Right lung (tissue), 10 donors: ENCODE measurements at places on chromosomes 2 and 18.

- no peak for DNase-seq
Observed at GRCh38 chr2:44975571-44976450, 33.4 kb downstream of the SIX2 start.

GRCh38 chr2:60294901-60295635 lies 258.4 kb downstream of the BCL11A start:
- no peak for DNase-seq

- no peak for DNase-seq
Observed at GRCh38 chr18:35571138-35571537, 10.4 kb upstream of the GALNT1 start.

DNA sequence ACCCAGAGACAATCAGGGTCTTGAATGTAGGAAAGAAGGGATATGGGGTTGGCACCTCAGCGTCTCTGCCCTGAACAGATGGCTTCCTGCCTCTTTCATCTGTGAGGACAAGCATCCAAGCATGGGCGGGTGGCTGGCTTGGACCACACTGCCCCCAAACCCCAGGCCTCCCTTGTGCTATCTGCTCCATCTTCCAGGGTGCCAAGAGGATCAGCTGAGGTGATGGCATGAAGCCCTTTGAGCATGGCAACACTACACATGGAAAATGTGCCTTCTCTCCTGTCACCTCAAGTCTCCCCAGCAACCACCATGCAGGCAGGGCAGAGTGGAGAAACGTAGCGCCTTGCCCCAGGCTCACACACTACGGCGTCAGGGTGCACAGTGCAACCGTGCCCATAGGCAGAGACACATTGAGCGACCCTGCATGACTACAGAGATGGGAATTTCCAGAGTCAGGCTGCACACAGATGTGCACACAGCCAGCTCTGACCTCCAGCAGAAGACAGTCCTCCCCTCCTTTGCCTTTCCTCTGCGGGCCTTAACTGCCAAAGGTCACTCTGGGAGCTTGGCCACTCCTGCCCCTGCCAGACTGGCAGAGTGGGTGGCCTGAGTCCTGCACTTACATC lies 1.5 kb downstream of the KCNIP3 start:
- no peak for DNase-seq

DNA sequence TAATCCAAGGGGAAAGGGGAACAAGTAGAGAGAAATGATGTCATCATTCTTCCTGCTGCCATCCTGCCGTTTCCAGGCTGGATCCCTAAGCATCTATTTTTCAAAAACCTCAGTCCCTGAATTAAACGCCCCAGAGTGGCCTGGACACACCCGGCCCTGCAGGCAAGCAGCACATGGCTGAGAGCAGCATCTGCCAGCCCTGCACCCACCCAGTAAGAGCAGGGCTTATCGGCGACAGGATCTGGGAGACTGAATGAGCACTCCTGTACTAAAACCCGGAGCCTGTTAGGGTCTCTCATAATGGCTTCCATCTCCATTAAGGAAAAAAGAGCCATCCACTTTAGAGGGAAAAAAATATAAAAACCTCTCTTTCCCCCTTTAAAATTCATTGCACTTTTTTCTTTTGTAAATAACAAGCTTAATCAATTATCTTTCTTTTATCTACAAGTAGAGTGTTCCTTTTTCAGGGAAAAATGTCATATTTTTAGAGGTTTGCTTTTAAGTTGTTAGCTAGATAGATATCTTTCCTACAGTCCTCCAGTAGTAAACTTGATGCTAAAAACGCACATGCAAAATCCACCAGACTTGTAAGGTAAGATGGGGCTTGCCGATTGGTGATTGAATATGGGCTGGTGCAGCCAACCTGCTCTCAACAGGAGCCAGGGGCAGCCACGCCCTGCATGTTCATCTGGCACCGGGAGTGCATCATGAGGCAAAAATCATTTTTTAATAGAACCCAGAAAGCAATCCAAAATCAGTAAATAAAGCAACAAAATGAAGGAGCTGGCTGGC lies 457.8 kb downstream of the EIPR1 start:
- no peak for DNase-seq

GRCh38 chr2:172047566-172048507 lies 37.5 kb upstream of the DLX1 start:
- DNase-seq: no peak

DNA sequence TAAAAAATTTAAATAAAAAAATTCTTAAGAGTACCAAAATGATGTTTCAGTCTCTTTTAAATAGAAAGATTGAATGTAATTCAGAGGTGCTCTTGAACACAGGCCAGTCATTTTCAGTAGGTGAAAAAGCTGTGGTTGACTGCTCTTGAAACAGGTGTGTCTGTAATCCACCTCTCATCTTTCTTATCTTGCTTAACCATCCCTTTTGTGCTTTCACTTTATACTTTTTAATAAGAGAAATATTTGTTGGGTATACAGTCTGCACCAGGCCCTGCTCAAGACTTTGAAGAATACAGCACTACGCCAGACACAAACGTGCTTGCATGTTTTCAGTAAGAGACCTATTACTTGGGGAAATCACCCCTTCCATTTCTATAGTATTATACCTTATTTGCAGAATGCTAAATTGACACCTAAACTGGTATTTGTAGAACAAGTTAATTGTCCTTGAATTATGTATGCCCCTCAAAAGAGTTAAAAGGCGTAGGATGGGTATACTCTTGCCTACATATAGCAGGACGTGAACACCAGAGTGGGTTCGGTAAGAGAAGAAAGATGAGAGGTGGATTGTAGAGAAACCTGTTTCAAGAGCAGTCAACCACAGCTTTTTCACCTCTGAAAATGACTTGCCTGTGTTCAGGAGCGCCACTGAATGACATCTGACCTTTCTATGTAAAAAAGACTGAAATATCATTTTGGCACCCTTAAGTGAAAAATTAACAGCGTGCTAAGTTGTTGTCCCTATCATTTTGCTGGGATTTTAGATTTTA lies 4.0 kb upstream of the RTN4 start:
- no peak for DNase-seq

DNA sequence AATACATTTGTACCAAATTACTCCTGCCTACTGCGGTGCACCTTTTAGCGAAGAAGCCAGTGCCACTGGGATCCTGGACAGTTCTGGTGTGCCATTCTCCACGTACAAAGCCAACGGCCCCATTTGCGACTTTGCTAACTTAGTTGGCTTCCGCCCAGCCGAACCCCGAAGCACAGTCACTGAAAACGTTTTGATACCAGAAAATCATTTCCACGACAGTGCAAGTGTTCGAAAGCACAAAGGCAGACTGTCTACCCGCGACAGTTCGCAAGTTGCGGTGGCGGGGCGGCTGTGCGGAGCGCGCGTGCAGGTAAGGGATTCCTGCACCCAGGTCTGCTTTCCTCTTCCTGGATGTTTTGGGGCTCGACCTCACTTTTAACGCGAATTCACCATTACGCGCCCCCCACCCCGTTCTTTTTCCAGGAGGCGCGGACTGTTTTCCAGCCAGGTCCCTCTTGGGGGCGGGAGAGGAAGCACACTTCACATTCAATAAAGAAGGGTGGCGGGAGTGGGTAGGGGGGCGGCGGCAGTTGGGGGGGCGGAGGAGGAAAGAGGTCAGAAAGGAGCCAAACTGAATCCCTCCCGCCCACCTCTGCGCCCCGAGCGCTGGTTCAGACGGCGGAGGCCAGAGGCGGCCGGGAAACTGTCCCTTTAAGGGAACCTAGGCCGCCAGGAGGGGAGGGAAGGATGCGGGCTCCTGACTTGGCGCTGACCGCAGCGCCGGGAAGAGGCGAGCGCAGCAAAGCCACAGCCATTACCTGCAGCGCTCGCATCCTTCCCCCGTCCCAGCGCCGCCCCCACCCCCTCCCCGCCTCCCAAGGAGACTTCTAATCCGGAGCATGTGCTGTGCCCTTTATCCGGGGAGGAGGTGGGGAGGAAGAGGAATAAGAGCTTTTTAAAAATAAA lies 107.4 kb upstream of the KCTD1 start:
- peak; percentile 65 for DNase-seq

DNA sequence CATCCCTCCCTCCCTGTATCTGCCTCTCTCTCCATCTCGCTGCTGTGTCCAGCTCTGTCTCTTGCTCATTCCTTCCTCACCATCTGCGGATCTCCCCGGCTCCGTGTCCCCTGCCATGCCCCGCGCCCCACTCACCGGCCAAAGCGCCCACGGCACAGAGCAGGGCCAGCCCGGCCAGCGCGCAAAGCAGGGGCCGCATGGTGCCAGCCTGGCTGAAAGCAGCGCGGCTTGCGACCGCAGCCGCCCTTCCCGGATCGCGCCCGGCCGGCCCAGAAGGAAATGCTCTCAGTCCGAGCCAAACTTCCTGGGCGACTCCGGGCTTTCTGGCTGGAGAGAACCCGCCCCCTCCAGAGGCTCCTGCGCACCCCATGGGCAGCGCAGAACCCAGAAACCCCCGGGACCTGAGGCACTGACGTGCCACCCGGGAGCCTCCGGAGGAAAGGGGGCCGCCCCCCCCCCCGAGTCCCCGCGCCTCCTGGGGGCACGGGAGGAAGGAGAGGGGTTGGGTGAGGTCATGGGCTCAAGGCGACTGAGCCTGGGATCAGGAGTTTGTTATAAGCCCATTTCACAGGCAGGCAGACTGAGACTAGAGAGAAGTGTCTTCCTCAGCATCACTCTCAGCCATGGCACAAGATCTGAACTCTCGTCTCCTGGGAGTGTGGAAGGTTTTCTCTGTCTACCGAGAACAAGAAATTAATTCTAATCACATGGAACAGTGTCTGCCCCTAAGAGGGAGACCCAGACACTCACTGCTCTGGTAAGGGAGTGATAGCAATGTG lies 45.2 kb upstream of the RAB6C start:
- no peak for DNase-seq

GRCh38 chr18:55634545-55634944 lies 46.6 kb upstream of the TCF4 start:
- DNase-seq: no peak

DNA sequence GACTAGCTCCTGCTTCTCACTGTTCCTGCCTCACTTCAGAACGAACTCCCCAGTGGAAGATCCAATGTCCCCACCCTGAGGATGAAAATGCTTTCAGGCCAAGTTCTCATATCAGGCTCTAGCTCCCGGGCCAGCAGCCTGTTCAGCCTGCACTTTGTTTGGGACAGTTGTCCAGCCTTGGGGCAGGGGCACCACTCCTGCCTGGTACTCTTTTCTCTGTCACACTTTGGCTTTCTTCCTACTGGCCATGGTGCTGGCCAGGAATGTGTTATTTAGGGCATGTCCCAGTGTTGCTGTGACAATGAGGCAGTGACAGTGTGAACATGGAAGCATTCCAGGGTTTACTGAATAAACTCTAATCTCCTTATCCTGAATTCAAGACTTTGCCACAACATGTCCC lies 154.1 kb downstream of the GALNT14 start:
- no peak for DNase-seq

- DNase-seq: no peak
Observed at GRCh38 chr2:168602379-168602778, 146.3 kb downstream of the CERS6 start.
